ENCODE measurements at places on chromosomes 13 and 19. TPM values are rescaled to one million over a fixed set of nuclear protein-coding genes. Genes with fewer than 3 reads are reported as not detected.
A peak's percentile ranks its signal among the peaks of the same experiment; 100 is the strongest.

- no peaks in the 10 kb centered on the region for H3K27me3 ChIP-seq
- H3K4me3 ChIP-seq = no peak overlapping the region
- DNase-seq = no peak
- H3K4me1 ChIP-seq = no peaks in the 10 kb centered on the region
- no peak overlapping the region for H3K27ac ChIP-seq
Measured at GRCh38 chr13:75319254-75319653, 162.7 kb downstream of the TBC1D4 start.

DNA sequence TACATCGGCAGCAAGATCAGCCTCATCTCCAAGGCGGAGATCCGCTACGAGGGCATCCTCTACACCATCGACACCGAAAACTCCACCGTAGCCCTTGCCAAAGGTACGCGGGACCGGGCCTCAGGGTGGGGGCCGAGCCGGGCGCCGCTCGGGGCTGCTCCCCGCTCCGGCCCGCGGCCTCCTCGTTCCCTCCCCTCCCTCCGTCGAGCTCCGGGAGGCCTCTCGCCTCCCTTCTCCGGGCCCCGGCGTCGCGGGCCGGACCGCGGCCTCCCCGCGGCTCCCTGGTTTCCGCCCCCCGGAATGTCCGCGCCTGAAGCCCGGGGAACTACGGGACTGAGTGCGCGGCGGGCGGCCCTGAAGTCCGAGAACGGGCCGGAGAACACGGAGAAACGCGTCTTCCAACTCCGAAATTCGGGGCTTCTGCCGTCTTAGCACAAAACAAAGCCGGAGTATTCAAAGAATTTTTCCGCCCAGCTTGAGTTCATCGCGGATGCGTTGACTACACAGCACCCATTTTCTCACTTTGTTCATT, 423 bp downstream of the LSM14A start:
- no peak for DNase-seq
- peaks cover 51% of the 10 kb centered on the region for H3K4me1 ChIP-seq
- H3K27ac ChIP-seq = peak overlapping the region; percentile 99
- peak overlapping the region; percentile 45 for H3K4me3 ChIP-seq
- no peaks in the 10 kb centered on the region for H3K27me3 ChIP-seq
- no peaks in the 10 kb centered on the region for H3K36me3 ChIP-seq

DNA sequence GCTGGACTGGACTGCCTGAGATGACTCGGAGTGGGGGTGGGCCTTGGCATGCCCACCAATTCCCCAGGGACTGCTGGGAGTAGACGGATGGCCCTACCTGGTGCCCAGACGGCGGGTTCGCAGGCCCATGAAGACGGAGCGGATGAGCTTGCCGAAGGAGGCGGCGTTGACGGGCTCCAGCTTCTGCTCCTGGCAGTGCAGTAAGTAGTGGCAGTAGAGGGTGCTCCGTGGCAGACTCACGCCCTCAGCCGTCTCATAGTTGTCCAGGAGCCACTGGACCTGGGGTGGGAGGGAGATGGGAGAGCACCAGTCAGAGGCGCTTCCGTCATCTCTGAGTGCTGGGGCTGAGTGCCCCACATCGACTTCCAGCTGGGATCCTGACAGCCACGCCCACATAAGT, 17.6 kb downstream of the DCAF15 start:
- DNase-seq = no peak
- no peak overlapping the region for H3K27ac ChIP-seq
- H3K27me3 ChIP-seq = no peaks in the 10 kb centered on the region
- no peak overlapping the region for H3K4me3 ChIP-seq
- H3K36me3 ChIP-seq = peaks cover 65% of the 10 kb centered on the region

GRCh38 chr13:40026741-40027140, 371.3 kb downstream of the COG6 start:
- no peak overlapping the region for H3K4me3 ChIP-seq
- DNase-seq = no peak
- no peak overlapping the region for H3K27ac ChIP-seq
- no peaks in the 10 kb centered on the region for H3K36me3 ChIP-seq

DNA sequence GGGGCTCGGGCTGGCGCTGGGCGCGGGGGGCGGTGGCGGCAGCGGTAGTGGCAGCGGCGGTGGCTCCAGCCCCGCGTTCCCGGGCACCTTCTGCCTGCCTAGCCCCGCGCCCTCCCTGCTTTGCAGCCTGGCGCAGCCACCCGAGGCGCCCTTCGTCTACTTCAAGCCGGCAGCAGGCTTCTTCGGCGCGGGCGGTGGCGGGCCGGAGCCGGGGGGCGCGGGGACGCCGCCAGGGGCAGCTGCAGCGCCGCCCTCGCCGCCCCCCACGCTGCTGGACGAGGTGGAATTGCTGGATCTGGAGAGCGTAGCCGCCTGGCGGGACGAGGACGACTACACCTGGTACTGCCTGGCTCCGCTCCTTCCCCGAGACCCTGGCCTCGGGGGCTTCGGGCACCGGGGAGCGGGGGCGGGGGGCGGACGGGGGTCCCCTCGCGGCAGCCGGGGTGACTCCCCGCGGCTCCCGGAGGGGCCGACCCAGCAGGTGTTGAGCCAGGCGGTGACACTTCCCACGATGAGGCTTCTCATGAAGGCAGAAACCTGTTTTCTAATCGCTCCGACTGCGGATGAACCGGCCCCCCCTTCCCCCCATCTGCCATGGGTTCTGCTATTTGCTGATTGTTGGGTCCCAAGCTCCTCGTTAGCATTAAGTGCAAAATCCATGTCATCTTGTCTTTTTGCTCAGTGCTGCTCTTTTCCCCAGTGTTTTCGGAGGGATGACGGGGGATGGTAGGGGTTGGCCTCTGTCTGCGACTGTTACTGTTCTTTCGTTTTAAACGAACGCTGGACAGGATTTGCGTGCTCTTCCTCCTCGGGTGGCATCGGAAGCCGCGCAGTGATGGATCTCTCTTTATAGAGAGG, 943 bp downstream of the SLAIN1 start:
- DNase-seq = peak; percentile 50
- H3K27ac ChIP-seq = no peak overlapping the region
- no peaks in the 10 kb centered on the region for H3K27me3 ChIP-seq

DNA sequence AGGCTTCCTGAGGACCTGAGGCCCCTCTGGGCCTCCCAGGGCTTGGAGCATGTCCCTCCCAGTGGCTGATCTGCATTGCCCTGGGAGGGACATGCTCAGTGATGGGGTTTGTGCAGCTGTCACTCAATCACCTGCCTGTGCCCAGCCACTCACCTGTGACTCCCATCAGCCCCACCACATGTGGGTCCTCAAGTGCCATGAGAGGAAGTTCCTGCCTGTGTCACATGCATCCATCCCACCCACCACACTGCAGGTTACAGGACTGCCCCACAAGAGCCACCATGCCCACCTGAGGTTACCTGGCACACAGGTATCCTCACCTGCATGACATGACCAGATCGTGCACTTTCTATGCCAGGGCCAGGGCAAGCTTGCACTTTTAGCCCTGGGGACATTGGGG, 80.0 kb downstream of the SCGB2B2 start:
- H3K27me3 ChIP-seq = no peaks in the 10 kb centered on the region
- no peak overlapping the region for H3K27ac ChIP-seq
- no peak overlapping the region for H3K4me3 ChIP-seq
- H3K36me3 ChIP-seq = no peaks in the 10 kb centered on the region
- DNase-seq = no peak

GRCh38 chr13:46332772-46333171, 54.3 kb downstream of the RUBCNL start:
- no peak for DNase-seq
- H3K27ac ChIP-seq = no peak overlapping the region
- H3K4me3 ChIP-seq = no peak overlapping the region

GRCh38 chr19:4980067-4980466, 11.2 kb downstream of the KDM4B start:
- no peaks in the 10 kb centered on the region for H3K27me3 ChIP-seq
- no peaks in the 10 kb centered on the region for H3K36me3 ChIP-seq
- H3K4me3 ChIP-seq = no peak overlapping the region
- DNase-seq = no peak
- peak overlapping the region; percentile 64 for H3K27ac ChIP-seq

- peaks cover 24% of the 10 kb centered on the region for H3K4me1 ChIP-seq
- peak; percentile 39 for DNase-seq
- no peaks in the 10 kb centered on the region for H3K27me3 ChIP-seq
- H3K36me3 ChIP-seq = peaks cover 50% of the 10 kb centered on the region
Measured at GRCh38 chr19:3983936-3984583, 1.2 kb downstream of the EEF2 start.

GRCh38 chr19:48123907-48124651, 13.5 kb upstream of the PLA2G4C start:
- DNase-seq = no peak
- no peaks in the 10 kb centered on the region for H3K27me3 ChIP-seq
- no peak overlapping the region for H3K27ac ChIP-seq
- H3K36me3 ChIP-seq = no peaks in the 10 kb centered on the region

DNA sequence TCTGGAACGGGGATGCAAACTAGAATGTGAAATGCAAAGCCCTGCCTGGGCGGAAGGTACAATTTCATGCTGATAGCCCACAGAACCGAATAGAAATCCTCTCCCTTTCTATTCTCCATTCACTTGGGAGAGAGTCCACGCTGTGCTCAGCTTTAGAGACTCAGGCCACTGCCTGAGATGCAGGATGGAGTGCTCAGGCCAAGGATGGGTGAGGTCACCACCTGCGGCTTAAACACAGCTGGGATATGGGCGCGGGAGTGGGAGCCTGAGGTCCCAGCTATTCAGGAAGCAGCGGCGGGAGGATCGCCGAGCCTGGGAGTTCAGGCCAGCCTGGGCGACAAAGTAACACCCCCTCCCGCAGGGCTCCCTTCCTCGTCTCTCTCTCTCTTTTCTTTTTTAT, 446 bp upstream of the ZNF83 start:
- H3K36me3 ChIP-seq = no peaks in the 10 kb centered on the region
- H3K4me3 ChIP-seq = peak overlapping the region; percentile 42
- peaks cover 11% of the 10 kb centered on the region for H3K4me1 ChIP-seq
- peak; percentile 11 for DNase-seq
- no peak overlapping the region for H3K27ac ChIP-seq

DNA sequence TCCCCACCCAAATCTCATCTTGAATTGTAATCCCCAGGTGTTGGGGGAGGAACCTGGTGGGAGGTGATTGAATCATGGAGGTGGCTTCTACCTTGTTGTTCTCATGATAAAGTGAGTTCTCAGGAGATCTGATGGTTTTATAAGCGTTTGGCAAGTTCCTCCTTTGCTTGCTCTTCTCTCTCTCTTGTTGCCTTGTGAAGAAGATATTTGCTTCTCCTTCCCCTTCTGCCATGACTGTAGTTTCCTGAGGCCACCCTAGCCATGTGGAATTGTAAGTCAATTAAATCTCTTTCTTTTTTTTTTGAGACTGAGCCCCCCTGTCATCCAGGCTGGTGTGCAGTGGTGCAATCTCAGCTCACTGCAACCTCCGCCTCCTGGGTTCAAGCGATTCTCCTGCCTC, 34.4 kb downstream of the VSTM1 start:
- H3K36me3 ChIP-seq = no peaks in the 10 kb centered on the region
- DNase-seq = no peak
- no peak overlapping the region for H3K4me3 ChIP-seq
- H3K27ac ChIP-seq = no peak overlapping the region

DNA sequence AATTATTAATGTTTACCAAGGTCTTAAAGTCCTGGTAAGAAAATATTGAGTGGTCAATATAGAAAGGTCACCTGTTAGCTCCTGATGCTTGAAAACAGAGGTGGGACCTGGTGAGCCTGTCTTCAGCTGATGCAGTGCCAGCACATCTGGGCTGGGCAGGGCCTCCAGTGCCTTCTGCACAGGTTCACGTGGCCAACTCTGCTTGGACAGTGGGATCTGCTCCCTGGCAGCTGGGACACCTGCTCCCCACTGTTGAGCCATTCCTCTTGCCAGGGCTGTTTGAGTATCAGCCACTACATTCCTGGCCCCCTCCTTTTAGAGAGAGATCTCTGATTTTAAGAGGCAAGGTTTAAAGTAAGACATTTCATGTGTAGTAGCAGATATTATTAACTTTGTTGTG, 135.0 kb downstream of the TM9SF2 start:
- H3K27me3 ChIP-seq = no peaks in the 10 kb centered on the region
- H3K4me3 ChIP-seq = no peak overlapping the region
- DNase-seq = no peak
- no peak overlapping the region for H3K27ac ChIP-seq
- H3K36me3 ChIP-seq = no peaks in the 10 kb centered on the region

- H3K4me3 ChIP-seq = no peak overlapping the region
- no peaks in the 10 kb centered on the region for H3K27me3 ChIP-seq
- peak; percentile 87 for DNase-seq
- peaks cover 60% of the 10 kb centered on the region for H3K36me3 ChIP-seq
Measured at GRCh38 chr19:1252821-1253513, 4.6 kb downstream of the MIDN start.

DNA sequence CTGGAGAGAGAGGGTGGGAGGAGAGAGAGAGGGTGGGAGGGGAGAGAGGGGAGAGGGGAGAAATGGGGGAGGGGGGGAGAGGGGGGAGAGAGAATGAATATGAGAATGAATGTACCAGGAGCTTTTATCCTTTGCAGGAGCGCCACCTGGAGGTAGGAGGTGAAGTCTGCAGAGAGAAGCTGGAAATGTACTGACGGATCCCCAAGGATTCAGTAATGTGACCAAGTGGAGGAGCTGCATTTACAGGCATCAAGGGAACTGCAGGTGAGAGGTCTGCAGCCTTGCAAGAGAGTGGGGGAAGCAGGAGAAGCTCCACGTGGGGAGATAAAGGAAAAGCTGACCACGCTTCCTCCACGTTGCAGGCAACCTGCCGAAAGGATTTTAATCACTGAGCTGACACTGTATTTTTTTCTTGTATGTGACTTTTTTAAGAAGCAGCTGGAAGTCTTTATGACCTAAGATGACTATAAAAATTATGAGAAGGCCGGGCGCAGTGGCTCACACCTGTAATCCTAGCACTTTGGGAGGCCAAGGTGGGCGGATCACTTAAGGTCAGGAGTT, 33.7 kb downstream of the VSTM1 start:
- H3K27me3 ChIP-seq = no peaks in the 10 kb centered on the region
- no peak overlapping the region for H3K27ac ChIP-seq
- H3K36me3 ChIP-seq = no peaks in the 10 kb centered on the region
- peak; percentile 22 for DNase-seq
- H3K4me1 ChIP-seq = no peaks in the 10 kb centered on the region

GRCh38 chr13:26836626-26837025, 76.0 kb upstream of the GPR12 start:
- no peak overlapping the region for H3K27ac ChIP-seq
- no peaks in the 10 kb centered on the region for H3K4me1 ChIP-seq
- no peaks in the 10 kb centered on the region for H3K27me3 ChIP-seq
- DNase-seq = no peak
- no peaks in the 10 kb centered on the region for H3K36me3 ChIP-seq

GRCh38 chr13:50993934-50994333, 84.3 kb downstream of the RNASEH2B start:
- H3K4me3 ChIP-seq = no peak overlapping the region
- H3K27me3 ChIP-seq = no peaks in the 10 kb centered on the region
- no peak for DNase-seq

The KISS1R gene
- not detected for total RNA-seq

The SOX1 gene
- total RNA-seq = not detected

The ZNF224 gene
- 31.9 TPM for total RNA-seq

The TRMT1 gene
- total RNA-seq = 31.3 TPM

The PRR22 gene
- total RNA-seq = 1.0 TPM

The ZNF813 gene
- 5.0 TPM for total RNA-seq

The ALG11 gene
- total RNA-seq = 42.1 TPM

The GPR12 gene
- total RNA-seq = 0.33 TPM

The ARHGEF7 gene
- total RNA-seq = 101 TPM

Measured in thyroid gland (tissue), 4 donors.